ENCODE measurements at places on chromosomes 11 and 22. TPM values are rescaled to one million over a fixed set of nuclear protein-coding genes. Genes with fewer than 3 reads are reported as not detected.

ZC3H12C gene
- polyA plus RNA-seq = 3.2 TPM

RAB3IL1 gene
- polyA plus RNA-seq = 6.6 TPM

ALG9 gene
- 15.0 TPM for polyA plus RNA-seq

AHNAK gene
- polyA plus RNA-seq = 43.3 TPM

CSF2RB gene
- polyA plus RNA-seq = not detected

PAMR1 gene
- not detected for polyA plus RNA-seq

ADAMTS15 gene
- 3.4 TPM for polyA plus RNA-seq

RFPL1 gene
- not detected for polyA plus RNA-seq

Measured in A549 (cell line).